ENCODE measurements at places on chromosomes 5 and 9.

DNA sequence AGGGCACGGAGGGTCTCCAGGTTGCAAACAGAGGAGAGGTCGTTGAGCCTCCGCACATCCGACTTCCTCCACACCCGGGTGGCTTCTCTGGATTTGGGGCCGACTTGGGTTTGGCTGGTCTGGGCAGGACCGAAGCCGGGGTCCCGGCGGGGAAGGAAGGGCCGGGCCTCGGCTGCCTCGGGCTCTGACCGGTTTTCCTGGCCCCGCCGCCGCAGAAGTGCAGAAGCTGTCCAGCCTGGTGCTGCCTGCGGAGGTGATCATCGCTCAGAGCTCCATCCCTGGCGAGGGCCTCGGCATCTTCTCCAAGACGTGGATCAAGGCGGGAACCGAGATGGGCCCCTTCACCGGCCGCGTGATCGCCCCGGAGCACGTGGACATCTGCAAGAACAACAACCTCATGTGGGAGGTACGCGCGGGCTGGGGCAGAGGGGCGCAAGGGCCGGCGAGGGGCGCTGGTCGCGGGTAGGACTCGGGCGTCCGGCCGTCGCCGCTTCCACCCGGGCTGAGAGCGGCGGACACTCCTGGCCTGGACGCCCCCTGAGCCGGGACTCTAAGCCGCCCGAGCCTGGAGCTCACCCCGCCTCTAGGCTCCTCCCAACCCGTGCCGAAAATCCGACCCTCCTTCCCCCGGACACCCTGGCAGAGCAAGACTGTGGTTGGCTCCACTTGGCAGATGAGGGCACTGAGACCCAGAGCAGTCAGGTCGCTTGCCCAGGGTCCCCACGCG lies 2.2 kb downstream of the PRDM12 start:
- no peak for DNase-seq

GRCh38 chr9:119836036-119836435 lies 466.8 kb upstream of the BRINP1 start:
- no peak for DNase-seq

GRCh38 chr5:88503041-88503345 lies 234.3 kb upstream of the TMEM161B start:
- DNase-seq, result no peak

GRCh38 chr9:78438211-78438610 lies 141.3 kb downstream of the PSAT1 start:
- DNase-seq, result no peak

GRCh38 chr5:355958-356357 lies 34.4 kb downstream of the AHRR start:
- no peak for DNase-seq

GRCh38 chr5:87392801-87393200 lies 19.9 kb downstream of the CCNH start:
- no peak for DNase-seq

DNA sequence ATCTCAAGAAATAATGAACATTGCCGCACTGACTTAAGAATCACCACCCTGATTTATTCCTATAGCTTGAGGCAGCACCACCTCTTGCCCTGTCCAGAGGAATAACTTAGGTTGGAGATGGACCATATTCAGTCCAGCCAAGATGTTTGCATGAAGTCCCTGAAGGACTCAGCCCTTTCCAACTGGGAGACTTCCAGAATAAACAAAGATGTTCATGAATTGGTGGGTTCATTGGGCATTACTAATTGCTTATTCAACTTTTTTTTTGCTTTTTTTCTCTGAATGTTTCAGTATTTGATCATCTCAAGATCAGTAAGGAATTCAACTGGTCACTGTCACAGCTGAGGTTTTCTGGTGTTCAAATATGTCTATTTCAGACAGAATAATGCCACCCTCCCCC lies 470.6 kb downstream of the CCDC171 start:
- no peak for DNase-seq

- no peak for DNase-seq
Measured at GRCh38 chr5:37722236-37723161, 117.3 kb downstream of the GDNF start.

DNA sequence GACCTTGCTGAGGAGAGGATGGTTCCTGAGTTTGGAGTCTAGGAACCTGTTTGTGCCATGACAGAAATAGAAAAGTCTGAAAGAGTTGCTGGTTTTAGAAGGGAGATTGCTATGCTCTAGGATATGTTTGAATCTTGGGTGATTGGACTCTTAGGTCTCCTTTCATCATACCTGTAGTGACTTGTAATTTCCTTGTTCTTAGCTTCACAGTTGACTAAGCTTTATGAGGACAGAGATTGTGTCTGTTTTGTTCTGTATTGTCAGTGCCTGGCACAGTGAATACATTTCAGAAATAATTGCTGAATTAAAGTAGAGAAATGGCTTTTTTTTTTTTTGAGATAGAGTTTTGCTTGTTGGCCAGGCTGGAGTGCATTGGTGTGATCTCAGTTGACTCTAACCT lies 31.5 kb downstream of the GAPVD1 start:
- DNase-seq, result no peak

DNA sequence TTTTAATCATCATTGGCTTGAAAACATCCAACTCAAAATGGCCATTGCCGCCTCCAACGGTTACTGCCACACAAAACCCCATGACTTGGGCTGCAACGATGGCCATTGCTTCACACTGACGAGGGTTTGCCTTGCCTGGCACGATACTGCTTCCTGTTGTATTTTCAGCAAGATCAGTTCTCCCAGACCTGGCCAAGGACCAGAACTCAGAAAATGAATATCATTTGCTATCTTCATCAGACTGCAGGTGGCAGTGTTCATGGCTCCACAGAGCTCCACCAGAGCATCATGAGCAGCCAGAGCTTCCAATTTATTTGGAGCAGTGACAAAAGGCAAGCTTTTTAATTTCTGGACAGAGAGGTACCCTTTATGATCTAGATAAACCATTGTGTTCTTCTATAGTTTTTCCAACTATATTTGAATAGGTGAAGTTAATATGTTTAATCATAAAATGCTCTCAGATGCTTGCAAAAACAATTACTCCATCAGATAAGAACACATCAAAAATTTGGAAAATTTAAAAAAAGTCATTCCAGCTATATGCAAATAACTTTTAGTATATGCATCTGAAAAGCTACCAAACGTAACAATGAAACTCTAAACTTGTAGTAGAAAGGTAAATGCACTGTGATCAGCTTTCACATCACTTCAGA lies 10.4 kb downstream of the AMACR start:
- peak; percentile 4 for DNase-seq

DNA sequence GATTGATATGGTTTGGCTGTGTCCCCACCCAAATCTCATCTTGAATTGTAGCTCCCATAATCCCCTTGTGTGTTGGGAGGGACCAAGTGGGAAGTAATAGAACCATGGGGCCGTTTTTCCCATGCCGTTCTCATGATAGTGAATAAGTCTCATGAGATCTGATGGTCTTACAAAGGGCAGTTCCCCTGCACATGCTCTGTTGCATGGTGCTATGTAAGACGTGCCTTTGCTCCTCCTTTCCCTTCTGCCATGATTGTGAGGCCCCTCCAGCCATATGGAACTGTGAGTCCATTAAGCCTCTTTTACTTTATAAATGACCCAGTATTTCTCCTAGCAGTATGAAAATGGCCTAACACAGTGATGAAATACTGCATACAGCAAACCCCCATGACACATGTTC lies 84.8 kb upstream of the SELENOP start:
- no peak for DNase-seq

GRCh38 chr9:37914154-37914551 lies 10.2 kb upstream of the SLC25A51 start:
- no peak for DNase-seq

GRCh38 chr9:89109666-89110065 lies 69.0 kb downstream of the SHC3 start:
- DNase-seq, result no peak

- DNase-seq, result no peak
Measured at GRCh38 chr9:71744754-71745521, 23.4 kb downstream of the CEMIP2 start.

DNA sequence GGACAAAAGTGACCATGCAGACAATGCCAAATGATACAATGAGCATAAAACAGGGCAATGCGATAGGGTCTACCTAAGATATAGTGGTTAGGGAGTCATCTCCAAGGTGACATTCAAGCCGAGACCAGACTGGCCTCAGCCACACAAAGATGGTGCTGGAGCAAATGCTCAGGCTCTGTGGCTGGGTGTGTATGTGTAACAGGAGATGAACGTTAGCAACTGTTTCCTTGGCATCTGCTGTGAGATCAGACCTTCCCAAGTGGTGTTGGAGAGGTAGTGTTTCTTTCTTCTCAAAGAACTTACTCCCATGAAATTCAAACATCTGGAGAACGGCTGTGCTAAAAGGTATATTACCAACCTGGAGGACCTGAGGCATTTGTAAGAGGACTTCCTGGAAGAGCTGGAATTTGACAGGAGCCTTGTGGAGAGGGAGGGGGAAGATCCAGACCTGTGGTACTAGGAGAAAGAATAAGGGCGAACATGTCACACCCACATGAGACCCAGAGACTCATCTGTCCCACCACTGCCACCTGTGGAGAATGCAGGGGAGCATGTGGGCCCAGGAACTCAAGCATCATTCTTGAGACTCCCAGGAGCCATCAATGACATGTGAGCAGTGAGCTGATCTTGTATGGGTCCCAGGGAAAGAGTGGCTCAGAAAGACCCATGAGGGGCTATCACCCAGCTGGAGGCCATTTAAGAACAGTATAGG lies 21.4 kb upstream of the ANXA6 start:
- DNase-seq, result no peak

DNA sequence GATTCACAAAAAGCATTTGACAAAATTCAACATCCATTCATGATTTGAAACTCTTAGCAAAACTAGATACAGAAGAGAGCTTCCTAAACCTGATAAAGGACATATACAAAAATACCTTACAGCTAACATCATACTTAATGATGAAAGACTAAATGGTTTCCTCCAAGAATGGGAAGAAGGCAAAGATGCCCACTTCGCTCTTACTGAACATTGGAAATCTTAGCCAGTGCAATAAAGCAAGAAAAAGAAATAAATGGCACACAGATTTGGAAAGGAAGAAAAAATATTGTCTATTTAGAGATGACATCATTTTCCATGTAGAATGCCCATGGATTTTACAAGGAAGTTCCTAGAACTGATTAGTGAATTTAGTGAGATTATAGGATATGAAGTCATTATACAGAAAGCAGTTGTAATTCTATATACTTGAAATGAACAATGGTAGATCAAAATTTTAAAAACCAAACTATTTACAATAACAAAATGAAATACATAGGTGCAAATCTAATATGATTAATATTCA lies 64.4 kb downstream of the NAA35 start:
- no peak for DNase-seq

DNA sequence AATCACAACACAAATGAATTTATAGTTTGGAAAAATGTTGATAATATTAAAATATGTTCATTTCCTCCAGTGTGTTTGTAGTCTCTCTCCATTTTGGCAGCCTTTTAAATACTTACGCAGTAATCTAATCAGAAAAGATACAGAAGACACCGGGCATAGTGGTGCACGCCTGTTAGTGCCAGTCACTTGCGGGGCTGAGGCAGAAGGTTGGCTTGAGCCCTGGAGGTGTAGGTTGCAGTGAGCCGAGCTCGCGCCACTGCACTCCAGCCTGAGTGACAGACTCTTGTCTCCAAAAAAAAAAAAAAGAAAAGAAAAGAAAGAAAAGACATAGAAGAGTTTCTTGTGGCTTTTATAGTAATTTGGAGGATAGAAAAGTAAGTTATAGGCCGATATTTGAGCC lies 41.9 kb downstream of the NDFIP1 start:
- DNase-seq, result no peak

DNA sequence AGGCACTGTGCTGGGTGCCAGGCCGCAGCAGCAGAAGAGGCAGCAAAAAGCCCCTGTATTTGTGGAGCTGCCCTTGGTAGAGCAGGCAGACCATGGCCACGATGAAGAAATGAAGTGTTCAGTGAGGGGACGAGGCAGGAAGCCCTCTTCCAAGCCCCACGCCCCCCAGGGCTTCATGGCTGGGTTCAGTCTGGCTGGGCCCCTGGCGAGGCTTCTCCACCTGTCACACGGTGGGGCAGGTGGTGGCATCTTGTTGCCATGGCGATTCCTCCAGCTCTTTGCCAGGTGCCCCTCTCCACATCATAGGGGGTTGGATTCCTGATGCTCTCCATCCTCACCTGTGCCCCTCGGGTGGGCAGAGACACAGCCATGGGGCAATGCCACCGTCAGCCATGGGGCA lies 21.5 kb downstream of the ADGRD2 start:
- no peak for DNase-seq

DNA sequence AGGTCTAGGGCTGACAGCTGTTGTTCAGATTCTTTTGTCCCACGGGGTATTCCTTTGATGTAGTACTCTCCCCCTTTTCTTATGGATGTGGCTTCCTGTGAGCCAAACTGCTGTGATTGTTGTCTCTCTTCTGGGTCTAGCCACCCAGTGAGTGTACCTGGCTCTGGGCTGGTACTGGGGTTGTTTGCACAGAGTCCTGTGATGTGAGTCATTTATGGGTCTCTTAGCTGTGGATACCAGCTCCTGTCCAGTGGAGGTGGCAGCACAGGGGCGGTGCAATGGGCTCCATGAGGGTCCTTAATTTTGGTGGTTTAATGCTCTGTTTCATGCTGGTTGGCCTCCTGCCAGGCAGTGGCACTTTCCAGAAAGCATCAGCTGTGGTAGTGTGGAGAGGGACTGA lies 161.3 kb downstream of the CAVIN4 start:
- DNase-seq, result no peak

- DNase-seq, result no peak
Measured at GRCh38 chr5:174501461-174502069, 222.8 kb upstream of the MSX2 start.

- DNase-seq, result no peak
Measured at GRCh38 chr5:140791089-140791488, 3.6 kb upstream of the PCDHA2 start.

GRCh38 chr9:135178498-135178897 lies 91.0 kb downstream of the OLFM1 start:
- no peak for DNase-seq

GRCh38 chr5:16461782-16462181 lies 3.8 kb downstream of the ZNF622 start:
- no peak for DNase-seq

- DNase-seq, result no peak
Measured at GRCh38 chr9:6214903-6215302, 704 bp upstream of the IL33 start.

GRCh38 chr5:67182301-67182790 lies 14.3 kb downstream of the CD180 start:
- no peak for DNase-seq
